Stimulated activated naive CD4-positive, alpha-beta T cell treated with Interleukin-2 at 50 U/mL for 16 hours (primary cell): ENCODE measurements at places on chromosomes 4 and X.

GRCh38 chrX:47620303-47620685 lies 637 bp upstream of the SYN1 start:
- DNase-seq: no peak

GRCh38 chrX:150375243-150375770 lies 12.2 kb downstream of the MAMLD1 start:
- DNase-seq: no peak

GRCh38 chr4:8205749-8206611 lies 6.9 kb downstream of the SH3TC1 start:
- no peak for DNase-seq

DNA sequence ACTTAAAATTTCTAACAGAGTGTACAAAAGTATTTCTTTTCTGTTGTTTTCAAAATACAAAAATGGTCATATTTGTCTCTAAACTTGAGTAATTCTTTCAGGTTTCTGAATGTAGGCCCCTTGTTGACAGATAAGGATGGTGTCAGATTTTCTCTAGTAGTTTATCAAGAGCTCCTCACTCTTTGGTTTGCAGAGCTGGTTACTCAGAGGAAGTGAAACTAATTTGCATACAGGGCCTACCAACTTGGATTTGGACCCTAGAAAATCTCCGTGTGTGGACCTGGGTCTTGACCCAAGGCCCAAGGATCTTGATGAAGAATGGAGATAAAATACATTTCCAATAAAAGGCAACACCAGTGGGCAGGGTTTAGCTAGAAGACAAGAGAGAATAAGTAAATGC lies 433 bp upstream of the ADH6 start:
- no peak for DNase-seq

DNA sequence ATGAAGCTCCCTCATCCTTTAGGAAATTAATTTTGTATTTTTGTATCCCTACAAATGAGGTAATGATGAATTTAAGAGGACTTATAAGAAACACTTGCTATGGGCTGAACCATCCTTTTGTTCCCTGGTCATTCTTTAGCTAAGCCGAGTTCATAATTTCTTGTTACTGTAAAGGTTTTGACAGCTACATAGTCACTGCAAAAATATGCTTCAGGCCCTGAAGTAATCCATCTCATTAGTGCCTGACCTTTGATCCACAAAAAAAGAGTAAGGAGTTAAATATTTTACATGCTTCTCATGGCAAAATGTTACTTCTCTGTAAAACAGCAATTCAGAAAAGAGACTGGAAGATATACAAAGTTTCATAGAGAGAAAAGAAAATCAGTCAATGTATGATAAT lies 290.6 kb upstream of the SLIT2 start:
- DNase-seq: no peak

DNA sequence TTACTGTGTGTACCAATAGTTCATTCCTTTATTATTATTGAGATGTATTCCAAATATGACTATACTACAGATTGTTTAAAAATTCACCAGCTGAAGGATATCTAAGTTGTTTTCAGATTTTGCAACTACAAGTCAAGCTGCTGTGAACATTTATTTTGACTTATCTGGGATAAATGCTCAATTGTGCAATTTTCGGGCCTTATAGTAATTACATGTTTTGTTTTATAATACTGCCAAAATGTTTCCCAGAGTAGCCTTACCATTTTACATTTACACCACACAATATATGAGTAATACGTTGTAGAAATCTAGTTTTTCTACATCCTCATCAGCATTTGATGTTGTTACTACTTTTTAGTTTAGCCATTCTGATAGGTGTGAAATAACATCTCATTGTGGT lies 179.6 kb downstream of the ANTXR2 start:
- DNase-seq: no peak

DNA sequence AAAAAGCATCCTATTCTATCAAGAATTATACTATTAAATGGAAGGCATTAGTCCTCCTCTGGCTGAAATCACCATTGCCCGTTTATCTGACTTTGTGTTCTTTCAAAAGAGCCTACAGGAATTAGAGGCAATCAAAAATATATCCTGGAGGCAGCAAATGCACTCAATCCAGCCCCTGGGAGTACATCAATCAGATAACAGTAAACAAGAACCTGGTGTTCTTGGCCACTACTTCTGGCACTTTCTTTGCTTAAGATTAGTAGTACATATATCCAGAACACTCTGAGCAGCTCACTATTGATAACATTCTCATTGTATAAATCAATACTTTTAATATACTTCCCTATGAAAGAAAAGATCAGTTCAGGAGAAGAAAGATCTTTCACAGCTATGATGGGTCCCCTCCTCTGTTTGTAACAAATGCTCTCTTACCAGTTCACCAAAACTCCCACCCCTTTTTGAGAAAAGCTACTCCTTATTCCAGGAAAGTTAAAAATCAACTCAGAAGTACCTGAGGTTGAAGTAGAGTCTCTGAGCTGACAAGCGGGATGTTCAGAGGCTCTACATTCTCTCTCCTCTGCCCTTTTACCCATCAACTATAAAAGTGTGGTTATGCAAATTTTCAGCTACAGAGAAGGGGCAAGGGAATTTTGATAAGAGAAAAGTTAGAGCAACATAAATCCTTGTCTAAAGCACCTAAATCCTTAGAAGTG lies 176.0 kb downstream of the COX18 start:
- no peak for DNase-seq
